ENCODE measurements at places on chromosomes 11 and 22. TPM values are rescaled to one million over a fixed set of nuclear protein-coding genes. Genes with fewer than 3 reads are reported as not detected.

Gene PDGFB
- polyA plus RNA-seq = 0.12 TPM

Gene PATE4
- polyA plus RNA-seq = not detected

Gene CASP4
- polyA plus RNA-seq = 129 TPM

Gene TH
- not detected for polyA plus RNA-seq

Gene HBG1
- polyA plus RNA-seq = 0.45 TPM

Gene OR51B4
- 0.67 TPM for polyA plus RNA-seq

Gene RASSF10
- polyA plus RNA-seq = not detected

Gene FGF4
- not detected for polyA plus RNA-seq
